ENCODE measurements at places on chromosomes 12 and 14.
A peak's percentile ranks its signal among the peaks of the same experiment; 100 is the strongest.

GRCh38 chr12:106112145-106112821, 26.5 kb downstream of the NUAK1 start:
- DNase-seq: no peak

DNA sequence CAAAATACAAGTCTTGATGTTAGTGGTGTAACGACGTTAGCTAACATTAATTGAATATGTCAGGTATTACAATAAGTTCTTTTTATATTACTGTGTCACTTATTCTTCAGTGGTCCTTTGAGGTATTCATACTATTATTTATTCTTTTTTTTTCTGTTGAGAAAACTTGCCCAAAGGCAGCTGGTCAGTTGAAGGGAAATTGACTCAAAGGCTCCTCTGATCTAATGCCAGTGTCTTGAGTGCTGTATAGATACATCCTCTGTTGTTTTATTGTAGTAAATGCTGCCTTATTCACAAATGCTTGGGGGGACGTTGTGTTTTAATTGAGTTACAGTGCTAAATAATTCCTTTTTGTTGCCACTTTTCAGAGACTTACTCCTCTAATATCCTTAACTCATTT, 23.0 kb downstream of the SCYL2 start:
- no peak for DNase-seq

- no peak for DNase-seq
These were observed 172.8 kb upstream of the PLEKHG7 start for GRCh38 chr12:92529944-92530343.

- DNase-seq: no peak
These were observed 404.3 kb downstream of the TMEM117 start for GRCh38 chr12:44240186-44240585.

DNA sequence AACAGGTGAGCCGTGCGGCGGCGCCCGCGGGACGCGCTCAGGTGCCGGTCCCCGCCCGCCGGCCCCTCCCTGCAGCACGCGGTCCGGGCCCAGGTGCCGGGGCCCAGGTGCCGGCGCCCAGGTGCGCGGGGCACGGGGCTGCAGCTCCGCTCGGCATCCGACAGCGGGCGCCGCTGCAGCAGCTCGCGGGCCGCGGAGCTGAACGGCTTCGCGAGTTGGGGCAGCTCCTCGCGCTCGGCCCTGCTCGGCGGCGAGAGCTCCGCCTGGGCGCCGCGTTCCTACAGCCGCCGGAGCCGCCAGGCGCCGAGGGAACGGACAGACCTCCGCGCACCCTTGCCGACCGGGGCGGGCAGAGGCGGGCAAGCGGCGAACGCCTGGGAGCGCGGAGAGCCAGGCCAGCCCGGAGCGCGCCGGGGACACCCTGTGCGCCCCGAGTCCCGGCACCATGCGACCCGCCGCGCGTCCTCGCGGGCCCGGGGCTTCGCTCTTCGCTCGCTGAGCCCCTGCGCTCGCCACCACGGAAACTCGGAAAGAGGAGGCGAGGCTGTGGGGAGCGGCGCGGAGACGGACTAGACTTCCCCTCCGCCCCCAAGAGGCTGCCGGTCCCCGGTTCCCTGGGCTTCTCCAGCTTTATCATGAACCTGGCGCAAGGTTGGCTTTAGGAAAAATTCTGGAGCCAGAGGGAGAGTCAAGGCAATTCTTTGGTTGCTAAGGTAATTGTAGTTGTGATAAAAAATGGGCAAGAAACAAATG, at the start of gene RGS6:
TSS of gene RGS6 (plus strand) at position 201 of the 753 bp plus-strand sequence.
- DNase-seq: peak; percentile 65

DNA sequence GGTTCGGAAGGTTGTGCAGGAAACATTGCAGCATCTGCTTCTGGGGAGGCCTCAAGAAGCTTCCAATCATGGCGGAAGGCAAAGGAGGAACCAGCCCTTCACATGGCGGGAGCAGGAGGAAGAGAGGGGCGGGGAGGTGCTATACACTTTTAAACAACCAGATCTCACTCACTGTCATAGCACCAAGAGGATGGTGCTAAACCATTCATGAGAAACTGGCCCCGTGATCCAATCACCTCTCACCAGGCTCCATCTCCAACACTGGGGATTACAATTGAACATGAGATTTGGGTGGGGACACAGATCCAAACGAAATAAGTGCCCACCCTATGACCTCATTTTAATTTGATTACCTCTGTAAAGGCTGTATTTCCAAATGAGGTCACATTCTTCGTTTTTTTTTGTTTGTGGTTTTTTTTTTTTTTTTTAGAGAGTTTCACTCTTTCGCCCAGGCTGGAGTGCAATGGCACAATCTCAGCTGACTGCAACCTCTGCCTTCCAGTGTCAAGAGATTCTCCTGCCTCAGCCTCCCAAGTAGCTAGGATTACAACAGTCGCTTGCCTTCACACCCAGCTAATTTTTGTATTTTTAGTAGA, 11.4 kb upstream of the ORAI1 start:
- DNase-seq: no peak

DNA sequence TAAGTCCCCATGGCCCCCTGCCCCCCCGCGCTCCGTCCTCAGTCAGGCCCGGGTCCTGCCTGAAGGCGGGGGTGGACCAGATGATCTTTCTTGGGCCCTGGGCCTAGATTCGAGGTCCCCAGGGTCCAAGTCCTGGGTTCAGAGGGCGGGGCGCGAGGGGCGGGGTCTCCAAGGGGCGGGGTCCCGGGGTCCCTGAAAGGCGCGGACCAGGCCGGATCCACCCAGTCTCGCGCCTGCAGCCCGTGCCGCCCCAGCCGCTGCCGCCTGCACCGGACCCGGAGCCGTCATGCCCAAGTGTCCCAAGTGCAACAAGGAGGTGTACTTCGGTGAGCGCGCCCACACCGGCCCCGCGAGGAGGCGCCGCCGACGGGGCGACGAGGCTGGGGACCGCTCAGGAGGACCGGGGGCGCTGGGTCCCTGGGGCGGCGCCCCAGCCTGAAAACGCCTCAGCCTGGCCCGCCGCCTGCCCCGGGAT, 325 bp downstream of the CRIP1 start:
- DNase-seq: peak; percentile 59

- DNase-seq: no peak
These were observed 15.2 kb downstream of the DCAF4 start for GRCh38 chr14:72941286-72941985.

DNA sequence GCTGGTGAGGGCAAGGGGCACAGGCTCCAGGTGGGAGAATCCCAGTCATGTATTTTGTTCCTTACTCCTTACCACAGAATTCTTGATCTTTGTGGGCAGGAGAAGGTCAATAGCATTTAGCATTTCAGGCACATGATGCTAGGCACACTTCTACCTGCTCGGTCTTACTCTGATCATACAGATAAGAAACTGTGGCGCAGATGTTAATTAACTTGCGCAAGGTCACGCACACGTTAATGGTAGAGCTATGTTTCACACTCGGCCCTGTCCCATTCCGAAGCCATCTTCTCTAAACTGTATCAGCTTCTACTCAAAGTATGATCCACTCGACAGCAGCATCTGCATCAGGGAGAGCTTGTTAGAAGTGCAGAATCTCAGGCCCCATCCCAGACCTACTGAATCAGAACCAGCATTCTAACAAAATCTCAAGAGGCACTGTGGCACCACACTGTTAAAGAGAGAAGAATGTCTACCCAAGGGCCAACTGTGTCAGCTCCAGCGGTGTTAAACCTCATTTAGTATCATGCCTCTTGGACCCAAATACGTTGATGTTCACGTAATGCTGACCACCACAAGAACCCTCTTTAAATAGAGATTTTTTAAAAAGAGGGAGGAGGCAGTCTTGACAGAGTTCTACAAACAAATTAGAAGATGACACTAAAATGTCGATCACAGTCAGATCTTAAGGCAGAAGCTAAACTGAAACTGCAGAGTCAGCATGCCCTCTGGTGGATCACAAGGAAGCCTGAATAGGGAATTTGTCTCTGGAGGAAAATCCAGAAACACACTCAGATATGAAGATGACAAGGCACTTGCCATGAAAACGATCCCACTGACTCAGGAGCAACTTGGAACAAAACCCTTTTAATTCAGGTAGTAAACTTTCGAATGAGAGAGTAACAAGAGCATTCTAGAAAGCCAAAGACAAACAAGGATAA, 7.3 kb downstream of the STXBP6 start:
- DNase-seq: no peak

DNA sequence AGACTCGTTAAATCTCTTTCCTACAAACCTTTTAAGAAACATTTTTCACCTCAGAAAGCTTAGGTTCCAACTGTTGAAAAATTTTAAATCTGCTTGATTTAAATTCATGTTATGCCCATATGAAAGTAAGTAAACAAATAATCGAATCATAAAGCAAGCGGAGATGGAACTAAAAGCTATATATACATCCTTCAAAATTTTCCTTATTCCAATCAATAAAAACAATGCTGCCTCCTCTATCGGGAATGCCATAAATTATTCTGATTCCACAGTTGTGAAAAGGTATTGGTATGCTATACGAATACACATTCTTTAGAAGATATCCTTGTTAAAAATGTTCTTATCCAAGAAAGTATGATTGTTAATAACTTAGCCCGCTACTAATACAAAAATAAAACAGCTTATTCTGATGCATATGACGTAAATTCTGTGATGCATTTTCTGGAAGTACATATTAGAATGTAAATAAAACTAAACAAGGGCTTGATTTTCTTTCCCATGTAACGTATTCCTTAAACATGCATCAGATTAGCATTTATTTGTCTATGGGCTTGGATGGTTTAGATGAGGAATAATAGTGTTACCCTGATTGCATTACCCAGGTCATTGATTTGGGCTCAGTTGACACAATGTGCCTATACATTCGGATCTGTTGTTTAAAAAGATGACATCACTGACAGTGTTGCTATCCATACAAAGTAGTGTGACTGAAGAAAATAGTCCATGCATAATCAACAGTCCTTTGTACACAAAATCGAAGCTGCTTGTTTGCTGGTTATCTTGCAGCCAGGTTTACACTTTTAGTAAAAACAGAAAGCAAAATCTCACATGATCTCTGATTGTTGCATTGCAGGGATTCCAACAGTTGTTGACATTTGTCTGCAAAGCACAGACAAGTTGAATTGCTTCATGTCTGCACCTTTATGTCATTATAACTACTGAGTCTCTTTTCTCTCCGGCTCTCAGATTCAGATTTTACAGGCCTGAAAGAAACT, 656 bp upstream of the DTD2 start:
- DNase-seq: no peak

DNA sequence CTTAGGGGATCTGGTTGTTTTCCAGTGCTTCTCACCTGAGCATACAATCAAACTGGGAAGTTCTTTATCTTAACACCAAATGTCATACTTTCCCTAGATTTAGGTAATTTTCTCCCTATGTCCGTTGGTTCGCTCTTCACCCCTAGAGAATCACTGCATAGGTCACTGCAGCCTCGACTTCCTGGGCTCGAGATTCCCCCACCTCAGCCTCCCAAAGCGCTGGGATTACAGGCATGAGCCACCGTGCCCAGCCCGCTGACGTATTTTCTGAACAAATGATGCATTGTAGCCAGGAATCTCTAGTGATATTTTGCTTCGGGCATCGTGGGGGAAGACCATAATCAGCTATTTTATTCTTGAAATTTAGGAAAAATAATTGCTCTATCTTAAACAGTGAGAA, 1.1 kb upstream of the RPL41 start:
- no peak for DNase-seq

DNA sequence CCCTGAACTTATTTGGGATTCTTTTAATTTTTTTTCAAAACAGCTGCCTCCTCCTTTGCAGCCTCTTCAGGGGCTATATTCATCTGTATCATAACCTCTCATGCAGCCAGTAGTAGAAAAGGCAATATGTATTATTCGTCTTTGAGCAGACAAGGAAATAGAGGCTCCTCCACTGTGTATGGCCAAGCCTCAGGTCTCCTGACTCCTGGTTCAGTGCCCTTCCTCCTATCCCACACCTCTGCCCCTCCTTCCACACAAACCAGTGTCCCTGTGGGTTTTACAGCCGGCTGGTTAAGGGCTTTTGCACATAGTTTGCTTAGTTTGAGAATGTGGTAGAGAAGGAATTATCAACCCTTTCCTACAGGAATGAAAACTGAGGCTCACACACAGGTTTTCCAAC, 8.8 kb upstream of the ACVRL1 start:
- DNase-seq: no peak
